ENCODE measurements at places on chromosomes 16 and 17.

DNA sequence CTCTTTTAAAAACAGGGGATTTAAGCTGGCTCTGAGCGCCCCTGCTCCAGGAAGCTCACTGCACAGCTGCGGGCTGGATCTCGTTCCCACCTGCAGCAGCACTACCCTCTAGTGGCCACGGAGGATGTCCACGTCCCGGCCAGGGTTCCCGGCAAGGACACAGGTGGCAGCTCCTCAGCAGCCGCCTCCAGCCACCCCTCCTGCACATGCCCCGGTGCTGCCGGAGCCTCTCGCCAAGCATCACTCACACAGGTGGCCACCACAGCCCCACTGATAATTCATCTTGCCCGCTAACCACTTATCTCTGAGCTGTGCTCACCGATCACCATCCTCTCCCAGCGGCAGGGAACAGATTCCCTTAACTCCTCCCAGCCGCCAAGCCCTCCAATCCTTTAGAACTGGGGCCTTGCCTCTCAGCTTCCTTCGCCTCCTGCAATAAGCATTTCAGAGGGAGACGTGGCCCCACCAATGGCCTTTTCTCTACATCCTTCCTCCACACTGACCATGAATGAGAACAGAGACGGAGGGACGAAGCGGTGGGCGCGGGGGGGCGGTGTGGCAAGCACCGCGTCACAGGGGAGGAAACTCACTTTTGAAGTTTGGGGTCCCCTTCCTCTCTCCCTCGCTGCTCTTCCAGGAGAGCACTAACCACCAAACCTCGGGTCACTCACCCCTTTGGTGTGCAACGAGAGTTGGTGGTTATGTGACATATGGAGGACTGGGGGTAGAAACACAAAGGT lies 222.1 kb downstream of the RBFOX3 start:
- peak; percentile 55 for DNase-seq

GRCh38 chr17:56918916-56919315 lies 5.1 kb upstream of the TRIM25 start:
- DNase-seq: peak; percentile 77

DNA sequence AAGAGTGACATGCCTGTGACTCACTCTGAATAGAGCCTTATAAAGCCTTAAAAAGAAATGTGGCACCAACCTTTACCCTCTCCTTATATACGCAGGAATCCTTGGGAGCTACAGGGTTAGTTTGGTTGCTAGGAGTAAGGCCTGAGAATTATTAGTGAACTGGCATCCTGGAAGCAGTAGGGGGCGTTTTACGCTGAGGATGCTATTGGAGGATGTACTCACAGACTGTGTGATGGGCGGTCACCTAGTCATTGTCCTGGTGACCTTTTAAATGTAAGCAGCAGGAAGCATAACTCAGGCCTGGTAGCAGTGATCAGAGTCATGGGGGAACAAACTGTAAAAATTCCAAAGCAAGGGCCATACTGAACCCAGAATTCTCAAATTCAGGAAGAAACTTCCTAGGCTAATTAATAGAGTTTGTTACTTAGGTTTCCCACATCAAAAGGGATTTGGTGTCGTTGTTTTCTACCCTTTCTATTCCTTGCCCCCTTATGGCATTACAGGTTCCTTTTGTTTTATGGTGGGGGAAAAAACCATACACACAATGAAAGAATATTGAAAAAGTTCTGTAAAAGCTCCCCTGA lies 153.8 kb downstream of the SNX11 start:
- peak; percentile 60 for DNase-seq

- no peak for DNase-seq
Measured at GRCh38 chr17:78818152-78818846, 22.3 kb downstream of the USP36 start.

DNA sequence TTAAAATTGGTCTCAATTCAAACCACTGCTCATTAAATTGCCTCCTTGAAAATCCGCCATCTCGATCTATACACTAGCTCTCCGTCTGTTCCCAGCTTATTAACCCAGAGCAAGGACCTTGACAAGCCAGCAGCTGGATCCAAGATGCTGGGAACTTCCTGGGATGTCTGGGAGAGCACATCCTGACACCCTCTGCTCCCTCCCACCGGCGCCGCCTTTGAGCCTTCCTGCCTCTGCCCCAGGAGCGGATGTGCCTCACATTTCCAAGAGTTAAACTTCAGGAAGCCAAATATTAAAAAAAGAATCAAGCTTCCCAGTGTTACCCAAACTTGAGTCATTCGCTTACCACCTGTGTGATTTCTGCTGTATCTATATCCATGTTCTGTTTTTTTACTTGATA lies 107.9 kb downstream of the HAPSTR1 start:
- DNase-seq: no peak

DNA sequence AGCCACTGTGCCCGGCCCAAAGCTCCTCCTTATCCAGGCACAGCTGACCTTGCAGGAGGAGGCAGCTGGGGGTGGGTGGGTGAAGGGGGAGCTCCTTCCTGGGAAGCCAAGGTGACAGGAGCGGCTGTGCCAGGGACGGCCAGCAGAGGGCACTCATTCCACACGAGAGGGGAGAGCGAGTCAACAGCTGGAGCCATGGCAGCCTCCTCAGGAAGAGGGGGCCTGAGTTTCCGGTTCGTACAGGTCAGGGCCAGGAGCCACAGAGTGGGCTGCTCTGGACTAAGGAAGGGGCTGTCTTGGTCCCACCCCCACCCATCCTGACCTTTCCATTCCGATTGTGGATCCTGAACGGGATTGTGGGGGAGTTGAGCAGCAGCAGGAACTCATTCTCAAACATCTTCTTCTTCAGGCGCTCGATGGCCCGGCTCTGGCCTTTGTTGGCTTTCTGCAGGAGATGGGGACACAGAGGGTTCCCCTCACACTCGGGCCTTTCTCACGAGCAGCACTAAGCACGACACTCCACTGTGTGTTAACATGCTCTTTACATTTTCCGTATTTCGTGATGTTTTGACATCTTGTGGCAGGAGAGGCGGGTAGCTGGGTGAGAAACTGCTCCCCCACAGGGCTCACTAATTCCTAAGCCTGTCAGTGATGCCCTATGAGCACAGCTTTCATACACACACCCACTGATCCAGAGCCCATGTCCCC lies 61.6 kb downstream of the TIMM22 start:
- DNase-seq: peak; percentile 52

- DNase-seq: no peak
Measured at GRCh38 chr17:48726916-48727286, 1.6 kb downstream of the HOXB13 start.

DNA sequence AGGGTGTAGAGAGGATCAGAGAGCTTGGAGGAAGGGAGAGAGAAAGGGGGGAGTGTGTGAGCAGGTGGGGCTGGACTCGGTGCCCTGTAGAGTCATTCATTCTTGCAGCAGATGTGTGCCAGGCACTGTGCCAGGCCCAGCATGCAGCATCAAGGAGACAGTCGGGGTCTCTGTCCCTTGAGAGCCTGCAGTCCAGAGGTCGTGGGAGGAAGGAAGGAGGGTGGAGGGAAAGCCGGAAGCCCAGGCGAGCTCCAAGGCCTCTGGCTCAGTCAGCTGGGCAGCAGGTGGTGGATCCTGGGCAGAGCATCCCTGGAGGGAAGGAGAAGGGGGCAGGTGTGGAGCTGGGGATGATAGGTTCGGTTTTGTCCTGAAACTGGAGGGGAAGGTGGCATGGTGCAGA lies 27.5 kb downstream of the EPN2 start:
- DNase-seq: no peak

- no peak for DNase-seq
Measured at GRCh38 chr17:38717139-38717745, 12.2 kb downstream of the MLLT6 start.

GRCh38 chr16:85536073-85536410 lies 77.1 kb upstream of the GSE1 start:
- peak; percentile 75 for DNase-seq

DNA sequence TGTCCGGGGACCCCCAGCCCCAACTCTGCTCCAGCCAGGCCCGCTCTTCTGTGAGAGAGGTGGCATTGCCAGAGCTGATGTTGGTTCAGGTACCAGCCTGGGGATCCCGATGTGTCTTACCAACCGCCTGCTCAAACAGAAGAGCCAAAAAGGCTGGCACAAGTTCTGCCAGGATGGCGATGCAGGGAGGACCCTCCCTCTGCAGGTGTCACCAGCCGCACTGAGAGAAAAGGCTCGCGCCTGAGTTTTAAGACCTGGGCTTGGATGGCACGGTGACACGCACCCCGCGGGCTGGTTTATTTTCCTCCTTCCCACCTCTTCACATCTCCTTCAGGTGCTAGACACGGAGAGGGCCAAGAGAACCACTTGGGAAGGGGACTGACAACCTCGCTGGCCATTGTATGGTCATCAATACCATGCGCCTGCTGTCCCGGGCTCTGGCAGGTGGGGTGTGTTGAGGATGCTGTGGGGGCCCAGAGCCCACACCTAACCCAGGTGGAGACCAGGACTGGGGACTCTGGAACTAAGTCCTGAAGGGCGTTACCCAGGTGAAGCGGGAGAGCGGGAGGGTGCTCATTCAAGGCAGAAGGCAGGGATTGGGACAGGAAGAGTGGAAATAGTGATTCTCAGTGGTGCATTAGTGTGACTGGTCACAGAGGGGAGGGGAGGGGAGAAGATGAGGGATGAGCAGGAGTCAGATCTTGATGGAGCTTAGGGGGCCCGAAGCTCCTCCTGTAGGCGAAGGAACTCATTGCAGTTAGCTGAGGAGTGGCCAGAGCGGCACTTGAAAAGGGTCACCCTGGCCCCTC lies 16.3 kb downstream of the FOXJ1 start:
- DNase-seq: peak; percentile 52

- DNase-seq: no peak
Measured at GRCh38 chr17:45677770-45678169, 106.3 kb upstream of the CRHR1 start.

DNA sequence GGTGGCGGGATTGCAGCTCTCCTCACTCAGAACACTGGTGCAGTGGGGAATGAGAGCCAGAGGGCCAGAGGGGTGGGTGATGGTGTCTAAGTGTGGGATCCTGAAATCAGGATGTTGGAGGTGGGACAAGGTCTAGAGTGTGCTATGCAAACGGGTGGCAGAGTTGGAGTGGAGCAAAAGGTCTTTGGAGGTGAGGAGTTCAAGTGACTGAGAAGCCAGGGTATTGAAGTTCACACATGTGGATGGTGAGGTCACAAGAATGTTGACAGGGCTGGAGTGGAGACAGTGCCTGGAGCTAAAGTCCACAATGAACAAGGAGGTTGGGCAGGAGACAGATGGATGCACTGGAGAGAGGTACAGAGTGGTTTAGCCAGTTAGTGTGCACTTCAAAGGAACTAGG lies 38.3 kb upstream of the MAP3K14 start:
- no peak for DNase-seq

- no peak for DNase-seq
Measured at GRCh38 chr17:59377410-59377809, 46.0 kb downstream of the YPEL2 start.

Data from hematopoietic multipotent progenitor cell treated with erythropoietin and hydrocortisone succinate and interleukin-3 and kit ligand, for 6 days (in vitro differentiated cells).